ENCODE measurements at places on chromosomes 4 and X. TPM values are rescaled to one million over a fixed set of nuclear protein-coding genes. Genes with fewer than 3 reads are reported as not detected.

The APLN gene
- polyA plus RNA-seq, result not detected

The ADAM29 gene
- 0.59 TPM for polyA plus RNA-seq

The SYP gene
- 1.1 TPM for polyA plus RNA-seq

The NXF2 gene
- not detected for polyA plus RNA-seq

The TRIM61 gene
- polyA plus RNA-seq, result 1.9 TPM

The FAAH2 gene
- 3.6 TPM for polyA plus RNA-seq

The BEX4 gene
- 29.5 TPM for polyA plus RNA-seq

The MRPL1 gene
- polyA plus RNA-seq, result 30.0 TPM

The TLR3 gene
- not detected for polyA plus RNA-seq

The KDR gene
- not detected for polyA plus RNA-seq

The SPANXA2 gene
- polyA plus RNA-seq, result not detected

The SULT1E1 gene
- not detected for polyA plus RNA-seq

The PABPC1L2B gene
- not detected for polyA plus RNA-seq

The CLTRN gene
- polyA plus RNA-seq, result not detected

The MAGEA1 gene
- polyA plus RNA-seq, result not detected

The FOXR2 gene
- polyA plus RNA-seq, result not detected

The G3BP2 gene
- 87.9 TPM for polyA plus RNA-seq

The HPGDS gene
- not detected for polyA plus RNA-seq

The GLUD2 gene
- 0.20 TPM for polyA plus RNA-seq

The SPANXD gene
- not detected for polyA plus RNA-seq

The GABRB1 gene
- not detected for polyA plus RNA-seq

The MYOZ2 gene
- polyA plus RNA-seq, result not detected

The CT83 gene
- not detected for polyA plus RNA-seq

The C4orf50 gene
- not detected for polyA plus RNA-seq

The ENAM gene
- polyA plus RNA-seq, result 1.7 TPM

The PDGFC gene
- not detected for polyA plus RNA-seq

The BMX gene
- not detected for polyA plus RNA-seq

The SLIT2 gene
- not detected for polyA plus RNA-seq

The SYTL4 gene
- 0.11 TPM for polyA plus RNA-seq

The HSD17B13 gene
- not detected for polyA plus RNA-seq
